ENCODE measurements at places on chromosomes 7 and 10.

DNA sequence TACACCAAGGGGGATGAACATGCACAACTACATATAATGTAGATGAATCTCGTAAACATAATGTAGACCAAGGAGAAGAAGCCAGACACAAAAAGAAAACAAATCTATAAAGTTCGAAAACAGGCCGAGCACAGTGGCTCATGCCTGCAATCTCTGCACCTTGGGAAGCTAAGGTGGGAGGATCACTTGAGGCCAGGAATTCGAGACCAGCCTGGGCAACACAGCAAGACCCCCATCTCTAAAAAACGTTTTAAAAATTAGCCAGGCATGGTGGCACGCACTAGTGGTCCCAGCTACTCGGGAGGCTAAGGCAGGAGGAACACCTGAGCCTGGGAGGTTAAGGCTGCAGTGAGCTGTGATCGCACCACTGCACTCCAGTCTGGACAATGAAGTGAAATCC is 68.5 kb downstream of the GLI3 start:
- no peak for DNase-seq

- no peak for DNase-seq
Observed at GRCh38 chr10:32205670-32206069, 141.3 kb downstream of the EPC1 start.

DNA sequence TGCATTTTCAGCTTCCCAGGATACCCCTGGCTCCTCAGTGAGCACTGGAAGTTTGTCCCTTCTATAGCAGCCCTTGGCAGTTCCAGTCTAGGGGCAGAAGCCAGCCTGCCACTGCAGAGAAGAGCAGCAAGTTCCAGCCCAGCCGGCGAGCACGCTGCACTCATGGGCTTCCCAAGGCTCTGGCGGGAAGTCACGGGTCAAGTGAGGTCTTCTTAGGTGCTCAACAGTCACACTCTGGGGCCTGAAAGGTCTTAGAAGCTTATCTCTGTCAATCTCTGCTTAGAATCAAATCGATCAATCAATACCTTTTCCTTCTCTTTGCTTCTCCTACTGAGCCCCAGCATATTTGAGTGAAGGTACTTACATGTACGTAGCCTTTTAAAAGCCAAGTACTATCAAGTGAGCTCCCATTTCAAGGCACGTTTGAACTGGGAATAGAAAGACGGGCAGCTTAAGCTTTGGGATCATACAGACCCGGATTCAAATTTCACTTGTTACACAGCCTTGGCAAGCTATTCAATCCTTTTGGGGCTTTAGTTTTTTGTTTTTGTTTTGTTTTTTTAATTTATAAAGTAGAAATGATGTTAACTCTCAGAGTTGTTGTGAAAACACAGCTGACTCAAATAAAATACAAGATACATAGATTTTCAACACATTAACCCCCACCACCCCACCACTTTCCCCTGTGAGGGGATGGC is 152.6 kb upstream of the KLF14 start:
- no peak for DNase-seq

DNA sequence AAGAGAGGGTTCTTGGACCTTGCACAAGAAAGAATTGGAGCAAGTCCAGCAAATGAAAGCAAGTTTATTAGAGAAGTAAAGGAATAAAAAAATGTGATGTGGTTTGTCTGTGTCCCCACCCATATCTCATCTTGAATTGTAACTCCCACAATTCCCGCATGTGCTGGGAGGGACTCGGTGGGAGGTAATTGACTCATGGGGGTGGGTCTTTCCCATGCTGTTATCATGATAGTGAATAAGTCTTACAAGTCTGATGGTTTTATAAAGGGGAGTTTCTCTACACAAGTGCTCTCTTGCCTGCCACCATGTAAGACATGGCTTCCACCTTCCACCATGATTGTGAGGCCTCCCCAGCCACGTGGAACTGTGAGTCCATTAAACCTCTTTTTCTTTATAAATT is 39.2 kb upstream of the FZD9 start:
- DNase-seq, result no peak
